H54 (cell line): ENCODE measurements at places on chromosomes 5 and 9.

DNA sequence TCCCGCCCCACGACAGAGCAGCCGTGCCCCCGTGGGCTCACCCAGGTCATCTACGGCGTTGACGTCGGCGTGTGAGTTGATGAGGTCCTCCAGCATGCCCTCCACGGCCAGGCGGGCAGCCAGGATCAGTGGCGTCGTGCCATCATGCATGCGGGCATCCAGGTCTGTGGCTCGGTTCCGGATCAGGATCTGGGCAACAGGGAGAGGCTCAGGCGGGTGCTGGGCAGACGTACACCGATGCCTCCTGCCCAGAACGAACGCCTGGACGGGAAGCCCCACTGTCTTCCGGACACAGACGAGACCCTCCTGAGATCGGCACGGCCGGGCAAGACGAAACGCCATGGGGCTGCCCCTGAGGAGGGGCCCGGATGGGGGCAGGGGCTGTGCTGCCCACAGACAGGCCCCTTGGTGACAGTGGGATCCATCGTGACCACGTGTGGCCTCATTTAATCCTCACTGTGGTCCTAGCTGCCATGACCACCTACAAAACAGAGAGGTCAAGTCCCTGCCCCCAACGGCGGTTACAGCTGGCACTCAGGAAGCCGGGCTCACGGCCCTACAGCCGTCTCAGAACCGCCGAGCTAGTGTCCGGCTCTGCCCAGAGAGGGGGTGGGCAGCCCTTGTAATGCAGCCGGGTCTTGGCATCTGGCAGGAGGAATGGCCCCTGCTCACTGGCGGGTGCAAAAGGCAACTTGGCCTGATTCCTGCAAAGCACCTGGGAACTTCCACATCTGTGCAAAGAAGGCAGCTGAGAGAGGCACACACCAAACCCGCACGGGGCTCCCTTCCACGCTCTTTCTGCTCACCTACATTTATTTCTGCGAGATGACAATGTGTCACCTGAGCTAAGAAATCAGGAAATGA is 16.5 kb upstream of the SEC16A start:
- no peak for DNase-seq

DNA sequence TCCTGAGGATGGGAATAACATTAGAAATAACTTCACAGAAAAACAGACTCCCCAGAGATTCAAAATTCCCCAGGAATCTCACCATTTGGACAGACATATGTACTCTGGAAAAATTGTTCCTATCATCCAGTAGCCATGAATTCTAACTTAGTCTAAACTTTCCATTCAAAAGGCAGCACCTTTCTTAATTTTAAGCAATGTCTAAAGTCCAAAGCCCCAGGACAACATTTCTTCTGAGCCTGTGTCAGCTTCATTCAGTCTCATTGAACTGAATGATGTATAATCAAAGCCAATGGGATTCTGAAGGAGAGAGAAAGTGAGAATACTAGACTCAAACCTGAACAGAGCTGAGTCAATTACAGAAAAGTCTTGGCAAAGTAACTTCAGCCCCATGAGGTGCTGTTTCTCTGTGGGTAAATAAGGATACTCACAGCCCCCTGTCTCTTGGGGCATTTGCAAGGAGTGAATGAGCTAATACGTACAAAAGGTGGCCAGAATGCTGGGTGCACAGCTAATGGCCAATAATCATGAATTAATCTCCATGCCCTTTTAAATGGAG is 140.6 kb downstream of the SEMA5A start:
- DNase-seq, result no peak

GRCh38 chr9:38342096-38342495 is 50.4 kb upstream of the ALDH1B1 start:
- DNase-seq, result no peak

DNA sequence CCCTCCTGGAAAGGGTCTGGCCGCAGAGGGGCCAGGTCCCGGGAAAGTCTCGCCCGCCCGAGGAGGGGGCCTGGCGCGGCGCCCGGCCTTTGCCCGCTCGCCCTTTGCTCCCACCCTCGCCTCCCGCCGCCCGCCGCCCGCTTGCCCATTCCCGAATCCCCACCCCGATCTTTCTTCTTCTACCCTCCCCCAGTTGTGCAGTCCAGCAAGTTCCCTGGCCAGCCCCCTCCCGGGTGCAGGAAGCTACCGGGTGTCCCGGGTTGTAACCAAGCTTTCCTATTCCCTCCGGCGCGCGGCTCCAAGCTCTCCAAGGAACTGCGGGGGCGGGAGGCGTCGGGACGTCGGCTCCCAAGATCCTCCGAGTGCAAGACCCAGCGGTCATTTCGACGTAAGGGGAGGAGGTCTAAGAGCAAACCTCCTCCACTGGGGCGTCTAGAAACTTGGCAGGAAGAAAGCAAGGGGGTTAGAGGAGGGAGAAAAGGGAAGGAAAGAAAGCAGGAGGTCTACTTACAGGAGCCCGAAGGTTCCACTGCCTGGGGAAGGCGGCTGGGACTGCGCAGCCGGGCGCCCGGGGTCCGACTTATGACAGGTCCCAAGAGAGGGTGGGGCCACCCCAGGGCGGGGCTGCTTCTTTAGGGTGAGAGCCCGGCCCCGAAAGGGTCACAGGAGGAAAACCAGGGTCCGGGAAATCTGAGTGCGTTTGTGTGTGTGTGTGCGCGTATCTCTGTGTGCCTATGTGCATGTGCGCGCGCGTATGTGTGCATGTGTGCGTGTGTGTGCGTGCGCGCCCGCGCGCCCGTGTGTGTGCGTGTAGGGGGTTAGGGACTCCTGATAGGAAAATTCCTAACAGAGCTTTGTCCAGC is at the start of gene PTGR1:
TSS of gene PTGR1 (minus strand) at position 556 of the 863 bp plus-strand sequence. CDS start 2,225 bp downstream, outside the sequence.
- DNase-seq, result peak; percentile 81

- DNase-seq, result no peak
Measured at GRCh38 chr9:136542241-136543040, 3.4 kb downstream of the NOTCH1 start.

DNA sequence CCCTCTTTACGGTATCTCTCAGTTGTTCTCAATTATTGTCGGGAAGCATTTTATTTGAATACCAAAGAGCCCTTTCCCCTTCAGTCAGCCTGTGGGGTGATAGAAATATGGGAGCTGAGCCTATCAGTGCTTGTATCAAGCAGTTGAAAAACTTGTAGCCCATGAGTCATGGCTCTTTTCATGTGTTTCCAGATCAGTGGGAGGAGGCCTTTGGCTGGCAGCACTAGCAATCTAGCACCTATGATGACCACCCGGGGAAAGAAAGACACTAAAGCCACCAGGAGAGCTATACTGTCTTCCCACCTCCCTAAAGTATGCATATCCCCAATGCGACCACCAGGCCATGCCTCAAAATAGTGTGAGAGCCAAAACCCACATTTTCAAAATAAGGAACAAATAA is 696.9 kb upstream of the C9orf72 start:
- DNase-seq, result no peak

DNA sequence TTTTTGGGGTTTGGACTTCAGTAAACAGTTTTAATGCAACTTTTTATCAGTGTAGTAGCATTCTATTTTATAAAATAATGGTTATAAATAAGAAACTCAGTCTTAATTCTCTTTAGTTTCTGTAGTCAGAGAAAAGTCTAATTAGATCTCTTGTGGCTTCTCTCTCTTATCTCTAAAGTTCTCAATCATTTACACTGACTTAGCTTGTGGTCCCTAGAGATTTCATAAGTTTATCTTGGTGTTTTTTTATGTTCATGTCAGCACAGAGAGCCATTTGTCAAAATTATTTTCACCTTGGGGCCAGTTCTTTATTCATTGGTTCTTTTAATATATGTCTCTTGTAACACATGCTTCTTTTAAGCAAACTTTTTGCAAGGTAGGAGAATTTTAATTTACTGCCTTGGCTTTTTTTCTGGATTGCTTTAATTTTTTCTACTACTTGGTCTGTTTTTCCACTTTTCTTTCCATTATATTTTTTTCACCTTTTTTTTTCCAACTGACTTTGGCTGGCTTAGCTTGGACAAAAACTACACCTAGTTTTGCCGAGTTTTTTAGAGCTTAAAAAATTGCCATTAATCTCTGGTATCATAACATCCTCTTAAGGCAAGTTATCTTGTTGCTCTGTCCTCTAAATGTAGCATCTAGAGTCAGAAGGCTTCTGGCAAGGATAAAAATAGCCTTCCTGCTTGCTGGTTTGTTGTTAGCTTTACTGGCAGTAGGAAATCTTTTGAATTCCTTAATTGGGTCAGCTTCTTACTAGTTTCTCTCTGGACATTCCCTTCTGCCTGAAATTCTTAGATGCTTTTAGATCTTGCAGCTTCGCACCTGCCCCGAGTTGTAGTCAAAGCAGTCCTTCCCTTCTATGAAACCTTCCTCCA is 35.3 kb downstream of the CPEB4 start:
- DNase-seq, result no peak

- peak; percentile 80 for DNase-seq
Measured at GRCh38 chr5:10283927-10284635, 23.6 kb downstream of the CMBL start.

DNA sequence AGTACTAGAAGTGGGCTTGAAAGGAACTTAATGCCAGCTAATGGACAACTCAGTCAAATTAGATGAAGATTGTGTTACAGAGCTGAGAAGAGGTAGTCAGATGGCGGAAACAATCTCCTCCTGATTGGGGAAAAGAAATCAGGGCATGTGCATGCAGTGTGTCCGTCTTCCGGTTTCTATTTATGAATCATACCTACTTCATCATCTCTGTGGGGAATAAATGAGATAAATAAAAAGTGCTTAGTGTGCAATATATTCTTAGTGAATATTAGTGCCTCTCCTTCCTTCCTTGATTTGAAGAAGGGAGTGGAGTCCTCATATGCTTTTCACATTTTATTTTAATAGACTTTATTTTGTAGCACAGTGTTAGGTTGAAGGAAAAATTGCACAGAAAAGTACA is 108.7 kb upstream of the NFIL3 start:
- DNase-seq, result no peak

- no peak for DNase-seq
Measured at GRCh38 chr5:31182136-31182535, 11.3 kb upstream of the CDH6 start.

- DNase-seq, result no peak
Measured at GRCh38 chr9:93660352-93661046, 84.1 kb downstream of the PHF2 start.

GRCh38 chr5:115702025-115702424 is 76.2 kb upstream of the TMED7 start:
- DNase-seq, result no peak

DNA sequence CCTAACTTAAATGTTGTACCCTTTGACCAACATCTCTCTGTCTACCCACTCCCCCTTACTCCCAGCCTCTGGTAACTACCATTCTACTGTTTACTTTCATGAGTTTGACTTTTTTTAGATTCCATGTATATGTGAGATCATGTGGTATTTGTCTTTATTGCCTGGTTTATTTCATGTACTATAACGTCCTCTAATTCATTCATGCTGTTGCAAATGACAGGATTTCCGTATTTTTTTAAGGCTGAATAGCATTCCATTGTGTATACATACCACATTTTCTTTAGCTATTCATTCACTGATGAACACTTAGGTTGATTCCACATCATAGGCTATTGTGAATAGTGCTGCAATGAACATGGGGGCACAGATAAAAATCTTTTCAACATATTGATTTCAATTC is 11.8 kb upstream of the NDUFB6 start:
- DNase-seq, result no peak
